ENCODE measurements at places on chromosomes 6 and 20. TPM values are rescaled to one million over a fixed set of nuclear protein-coding genes. Genes with fewer than 3 reads are reported as not detected.

Gene POPDC3
- 19.7 TPM for total RNA-seq

Gene SPATA25
- 0.29 TPM for total RNA-seq

Gene MCCD1
- not detected for total RNA-seq

DNA sequence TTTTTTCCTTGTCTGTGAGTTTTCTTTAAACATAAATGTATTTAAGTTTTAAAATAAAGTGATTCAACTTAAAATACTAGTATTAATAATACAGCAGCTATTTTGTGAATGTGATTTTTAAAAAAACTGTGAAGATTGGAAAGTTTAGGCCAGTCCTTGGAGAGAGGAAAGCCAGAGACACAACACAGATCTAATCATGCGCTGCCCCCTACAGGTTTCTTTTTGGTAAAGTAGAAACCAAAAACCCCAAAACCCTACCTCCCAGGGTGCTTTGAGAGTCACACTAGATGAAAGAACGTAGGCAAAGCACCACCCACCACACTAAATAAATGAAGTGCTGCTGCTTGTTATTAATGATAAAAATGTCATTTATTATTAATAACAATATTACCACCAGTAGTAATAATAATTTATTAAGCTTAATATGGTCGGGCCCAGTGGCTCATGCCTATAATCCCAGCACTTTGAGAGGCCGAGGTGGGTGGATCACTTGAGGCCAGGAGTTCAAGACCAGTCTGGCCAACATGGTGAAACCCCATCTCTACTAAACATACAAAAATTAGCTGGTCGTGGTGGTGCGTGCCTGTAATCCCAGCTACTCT lies 33.7 kb downstream of the SLC9A8 start:
- peaks cover 18% of the 10 kb centered on the region for H3K4me1 ChIP-seq
- no peak overlapping the region for H3K4me3 ChIP-seq
- peak; percentile 55 for DNase-seq
- no peak overlapping the region for H3K27ac ChIP-seq
- peaks cover 16% of the 10 kb centered on the region for H3K36me3 ChIP-seq

DNA sequence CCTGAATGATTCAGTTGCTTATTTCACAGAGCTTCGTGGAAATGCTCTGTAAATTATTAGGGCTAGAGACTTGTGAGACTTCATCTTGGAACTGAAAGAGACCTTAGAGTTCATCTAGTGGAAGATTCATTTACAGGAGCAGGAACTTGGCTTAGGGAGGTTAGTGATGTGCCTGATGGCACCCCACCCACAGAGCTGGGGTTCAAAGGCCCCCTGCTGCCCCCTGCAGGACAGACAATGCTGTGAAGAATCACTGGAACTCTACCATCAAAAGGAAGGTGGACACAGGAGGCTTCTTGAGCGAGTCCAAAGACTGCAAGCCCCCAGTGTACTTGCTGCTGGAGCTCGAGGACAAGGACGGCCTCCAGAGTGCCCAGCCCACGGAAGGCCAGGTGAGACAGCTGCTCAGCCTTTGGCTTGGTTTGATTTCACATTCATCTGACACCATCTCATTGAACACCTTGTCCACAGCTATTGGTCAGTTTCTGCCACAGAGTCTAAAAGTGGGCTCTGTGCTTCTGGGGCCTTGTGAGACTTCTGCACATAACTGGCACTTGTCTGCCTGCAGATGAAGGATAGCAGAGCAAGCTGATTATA lies 25.1 kb downstream of the MYBL2 start:
- no peaks in the 10 kb centered on the region for H3K36me3 ChIP-seq
- no peaks in the 10 kb centered on the region for H3K4me1 ChIP-seq
- no peak overlapping the region for H3K27ac ChIP-seq
- no peaks in the 10 kb centered on the region for H3K27me3 ChIP-seq
- peak; percentile 25 for DNase-seq

DNA sequence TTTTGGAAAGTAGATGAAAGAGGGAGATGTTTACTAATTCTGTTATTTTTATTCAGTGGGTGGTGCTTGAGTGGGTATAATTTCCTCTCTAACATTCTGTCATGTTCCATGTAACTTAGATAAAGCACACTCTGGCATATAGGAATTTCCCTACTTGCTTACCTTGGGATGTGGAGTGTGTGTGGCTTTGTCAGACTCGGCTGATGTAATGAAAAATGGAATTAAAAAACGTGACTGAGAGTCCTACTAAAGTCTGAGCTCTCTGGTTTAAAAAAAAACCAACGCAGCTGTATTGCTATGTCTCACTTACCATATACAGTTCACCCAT lies 98.3 kb downstream of the JARID2 start:
- no peak overlapping the region for H3K4me3 ChIP-seq
- H3K27me3 ChIP-seq, result no peaks in the 10 kb centered on the region
- DNase-seq, result no peak

DNA sequence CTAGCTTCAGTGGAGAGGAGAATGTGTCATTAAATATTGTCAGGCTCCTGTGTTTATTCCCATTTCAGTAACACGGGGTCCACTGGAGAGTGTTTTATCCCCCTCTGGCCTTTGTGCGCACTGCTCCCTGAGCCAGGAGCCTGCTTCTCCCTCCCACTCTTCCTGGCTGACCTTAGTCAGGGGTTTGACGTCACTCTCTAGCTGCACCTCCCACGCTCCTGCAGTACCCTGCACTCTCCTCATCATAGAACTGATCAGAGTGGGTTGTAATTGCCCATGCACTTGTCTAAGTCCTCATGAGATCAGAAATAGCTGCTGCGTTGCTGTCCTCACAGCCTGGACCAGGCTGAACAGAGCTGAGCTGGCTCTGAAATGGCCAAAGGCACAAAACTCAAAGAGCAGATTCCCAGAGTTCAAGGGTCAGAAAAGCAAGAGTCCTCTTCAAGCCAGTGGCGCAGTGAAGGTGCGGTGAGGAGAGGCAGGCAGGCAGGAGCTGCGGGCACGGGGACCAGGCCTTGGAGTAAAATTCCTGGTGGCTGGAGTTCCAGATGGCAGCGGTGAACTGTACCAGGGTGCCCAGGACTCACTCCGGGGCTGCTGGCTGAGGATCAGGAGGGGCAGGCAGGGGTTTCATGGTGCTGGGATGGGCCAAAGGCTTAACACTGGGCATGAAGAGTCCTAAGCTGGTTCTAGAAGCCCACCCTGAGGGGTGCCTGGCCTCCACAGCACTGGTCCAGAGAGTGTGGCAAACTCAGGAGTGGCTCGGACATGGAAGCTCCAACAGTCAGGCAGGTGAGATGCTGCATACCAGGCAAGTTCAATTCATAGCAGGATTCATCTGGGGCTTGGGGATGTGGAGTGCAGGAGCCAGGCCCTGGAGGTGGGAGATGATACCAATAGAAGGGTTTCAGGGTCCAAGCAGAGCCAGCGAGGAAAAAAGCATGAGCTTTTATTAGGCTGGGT lies 170.9 kb downstream of the SCP2D1 start:
- H3K27me3 ChIP-seq, result no peaks in the 10 kb centered on the region
- H3K4me1 ChIP-seq, result no peaks in the 10 kb centered on the region
- no peak overlapping the region for H3K4me3 ChIP-seq
- H3K36me3 ChIP-seq, result peaks cover 12% of the 10 kb centered on the region

DNA sequence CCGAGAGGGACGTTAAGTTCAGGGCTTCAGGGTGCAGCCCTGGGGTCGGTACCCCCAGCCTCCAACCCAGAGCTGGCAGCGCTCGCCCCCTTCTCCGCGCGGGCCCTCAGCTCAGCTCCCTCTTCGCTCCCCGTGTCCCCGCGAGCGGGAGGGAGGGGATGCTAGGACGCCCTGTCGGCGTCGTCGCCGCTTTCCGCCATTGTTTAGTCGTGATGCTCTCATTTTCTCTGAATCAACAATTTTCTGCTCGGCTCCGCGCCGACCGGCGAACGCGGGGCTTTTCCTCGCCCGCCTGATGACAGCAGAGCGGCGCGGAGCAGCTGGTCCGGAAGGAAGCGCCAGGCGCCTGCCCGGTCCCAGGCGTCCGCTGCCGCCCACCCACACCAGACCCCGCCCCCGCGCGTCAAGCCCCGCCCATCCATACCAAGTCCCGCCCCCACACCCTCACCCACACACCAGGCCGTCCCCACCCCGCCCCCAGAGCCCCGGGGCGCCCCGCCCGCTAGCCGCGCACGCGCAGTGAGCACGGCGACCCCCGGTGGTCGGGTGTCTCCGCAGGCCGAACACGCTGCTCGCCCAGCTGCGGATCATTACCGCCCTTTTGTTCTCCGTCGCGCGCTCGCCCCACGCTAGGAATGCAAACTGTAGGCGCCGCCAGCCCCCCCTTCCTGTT lies 50.1 kb upstream of the SLC32A1 start:
- H3K36me3 ChIP-seq, result no peaks in the 10 kb centered on the region
- H3K4me3 ChIP-seq, result peak overlapping the region; percentile 77
- peaks cover 33% of the 10 kb centered on the region for H3K27me3 ChIP-seq
- H3K27ac ChIP-seq, result no peak overlapping the region
- peaks cover 6% of the 10 kb centered on the region for H3K4me1 ChIP-seq

DNA sequence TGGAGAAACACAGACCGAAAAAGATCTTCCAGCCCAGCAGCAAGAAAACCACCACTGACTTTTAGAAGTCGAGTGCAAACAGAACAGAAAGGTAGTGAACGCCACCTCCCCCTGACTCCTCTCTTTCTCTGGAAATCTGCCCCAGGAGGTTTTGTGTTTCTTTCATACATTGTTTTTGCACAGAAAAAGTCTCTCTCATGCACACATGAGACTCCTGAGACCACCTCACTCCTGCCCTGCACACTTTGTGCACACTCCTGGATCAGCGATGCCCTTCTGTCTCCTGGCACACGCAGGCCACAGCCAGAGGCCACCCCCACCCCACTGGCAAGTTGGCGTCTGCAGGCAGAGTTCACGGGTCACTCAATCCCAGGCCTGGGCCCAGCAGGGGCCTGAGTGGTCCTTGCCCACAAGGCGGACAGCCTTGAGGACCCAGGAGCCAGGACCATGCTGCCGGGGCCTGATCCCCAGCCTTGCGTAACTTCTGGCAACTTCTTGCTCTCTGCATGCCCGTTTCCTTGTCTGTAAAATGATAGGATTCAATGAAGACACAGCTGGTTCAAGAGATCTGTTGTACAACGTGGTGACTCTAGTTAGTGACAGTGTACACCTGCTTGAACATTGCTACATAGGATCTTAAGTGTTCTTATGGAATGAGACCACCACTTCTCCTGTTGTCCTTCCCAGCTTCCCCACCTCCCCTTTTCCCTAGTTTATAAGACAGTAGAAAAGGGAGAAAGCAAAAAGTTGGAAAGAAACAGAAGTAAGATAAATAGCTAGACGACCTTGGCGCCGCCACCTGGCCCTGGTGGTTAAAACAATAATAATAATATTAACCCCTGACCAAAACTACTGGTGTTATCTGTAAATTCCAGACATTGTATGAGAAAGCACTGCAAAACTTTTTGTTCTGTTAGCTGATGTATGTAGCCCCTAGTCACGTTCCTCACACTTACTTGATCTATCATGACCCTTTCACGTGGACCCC lies 30.2 kb upstream of the CST7 start:
- H3K36me3 ChIP-seq, result no peaks in the 10 kb centered on the region
- peaks cover 16% of the 10 kb centered on the region for H3K4me1 ChIP-seq
- H3K27ac ChIP-seq, result no peak overlapping the region
- no peak overlapping the region for H3K4me3 ChIP-seq
- no peak for DNase-seq
- peaks cover 22% of the 10 kb centered on the region for H3K27me3 ChIP-seq

DNA sequence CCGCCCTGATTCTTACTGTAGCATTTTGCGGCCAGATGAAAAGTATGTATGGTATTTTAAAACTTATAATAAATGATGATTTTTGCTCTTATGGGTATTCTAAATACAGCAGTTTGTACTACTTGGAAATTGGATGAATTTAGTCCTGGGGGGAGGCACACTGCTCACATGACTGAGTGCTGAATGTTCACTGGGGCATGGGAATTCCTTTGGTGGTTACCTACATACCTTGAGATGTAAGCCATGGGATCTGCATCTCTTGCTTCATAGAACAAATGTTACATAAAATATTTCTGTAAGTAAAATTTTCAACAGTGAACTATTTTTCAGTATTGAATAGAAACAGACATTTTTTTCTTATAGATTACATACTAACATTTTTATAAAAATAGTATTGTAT lies 71.1 kb downstream of the FIG4 start:
- no peak overlapping the region for H3K4me3 ChIP-seq
- no peak overlapping the region for H3K27ac ChIP-seq
- H3K36me3 ChIP-seq, result peaks cover 24% of the 10 kb centered on the region
